ENCODE measurements at places on chromosomes 6 and 20.

GRCh38 chr6:72580281-72580940 lies 41.5 kb upstream of the KCNQ5 start:
- no peak for DNase-seq

DNA sequence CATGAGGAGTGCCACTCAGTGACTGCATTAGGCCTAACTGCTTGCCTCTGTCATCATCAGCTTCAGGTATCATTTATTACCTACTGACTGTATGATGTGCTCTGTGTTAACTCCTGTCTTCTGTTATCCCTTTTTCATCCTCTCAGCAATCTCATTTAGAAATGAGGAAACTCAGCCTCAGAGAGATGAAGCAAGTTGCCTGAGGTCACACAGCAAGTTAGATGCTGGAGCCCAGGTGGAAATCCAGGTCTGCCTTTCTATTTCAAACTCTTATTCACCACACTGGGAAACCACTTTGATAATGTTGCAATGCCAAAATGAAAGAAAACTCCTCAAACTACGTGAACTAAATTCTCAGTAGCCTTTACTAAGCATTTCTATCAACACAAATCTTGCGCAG lies 1.3 kb downstream of the FERMT1 start:
- no peak for DNase-seq

DNA sequence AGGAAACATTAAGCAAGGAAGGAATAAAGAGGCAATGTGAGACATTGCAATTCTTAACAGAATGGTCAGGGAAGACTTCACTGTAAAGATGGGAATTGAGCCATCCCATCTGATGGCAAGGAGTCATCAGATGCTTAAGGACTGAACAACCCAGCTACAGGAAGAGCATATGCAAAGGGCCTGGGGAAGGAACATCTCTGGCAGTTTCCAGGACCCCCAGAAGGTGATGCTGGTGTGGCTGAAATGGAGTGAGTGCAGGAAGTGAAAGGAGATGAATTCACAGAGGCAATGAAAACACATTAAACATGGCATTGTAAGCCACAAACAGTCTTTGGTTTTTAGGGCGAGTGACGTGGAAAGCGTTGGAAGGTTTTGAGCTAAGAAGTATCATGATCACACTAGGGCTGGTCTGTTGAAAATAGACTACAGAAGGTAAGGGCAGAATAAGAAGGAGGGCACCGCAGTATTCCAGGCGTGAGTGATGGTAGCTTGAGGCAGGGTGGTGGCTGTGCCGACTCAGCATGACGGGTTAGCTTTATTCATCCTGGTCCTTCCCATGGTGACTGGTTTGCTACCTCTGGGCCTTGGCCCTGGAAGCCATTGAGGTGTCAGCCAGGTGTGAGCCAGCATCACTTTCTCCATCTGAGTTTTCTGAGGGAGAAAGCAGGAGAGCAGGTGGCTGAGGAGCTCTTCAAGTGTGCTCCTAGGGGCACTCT lies 6.8 kb downstream of the BTN2A1 start:
- no peak for DNase-seq

DNA sequence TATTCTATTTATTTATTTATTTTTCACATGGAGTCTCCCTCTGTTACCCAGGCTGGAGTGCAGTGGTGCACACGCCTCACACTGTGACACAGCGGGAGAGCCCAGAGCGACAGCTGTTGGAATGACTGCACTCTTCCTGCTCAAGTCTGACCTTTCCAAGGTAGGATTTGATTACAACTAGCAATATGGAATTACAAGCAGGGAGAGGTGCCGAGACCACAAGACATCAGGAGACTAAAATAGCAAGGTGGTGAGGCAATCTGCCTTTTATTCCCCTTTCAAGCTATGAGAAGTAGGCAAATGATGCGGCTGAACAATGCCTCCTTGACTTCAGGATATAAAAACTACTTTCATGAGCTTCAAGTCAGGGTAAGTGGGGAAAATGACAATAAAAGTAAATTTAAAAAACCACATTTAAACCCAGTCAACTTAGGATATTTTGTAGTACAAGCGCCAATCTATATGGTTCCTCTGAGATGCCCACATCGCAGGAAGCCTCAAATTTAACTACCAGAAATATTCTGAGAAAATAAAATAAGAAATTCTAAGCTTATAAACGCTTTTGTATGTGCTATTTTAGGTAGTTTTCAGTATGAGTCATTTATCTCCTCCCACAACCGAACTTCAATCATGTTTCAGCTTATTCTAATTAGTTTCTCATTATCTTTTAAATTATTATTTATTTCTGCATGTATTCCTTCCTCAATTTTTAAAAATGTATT lies 146.9 kb upstream of the SGK1 start:
- DNase-seq: peak; percentile 9

DNA sequence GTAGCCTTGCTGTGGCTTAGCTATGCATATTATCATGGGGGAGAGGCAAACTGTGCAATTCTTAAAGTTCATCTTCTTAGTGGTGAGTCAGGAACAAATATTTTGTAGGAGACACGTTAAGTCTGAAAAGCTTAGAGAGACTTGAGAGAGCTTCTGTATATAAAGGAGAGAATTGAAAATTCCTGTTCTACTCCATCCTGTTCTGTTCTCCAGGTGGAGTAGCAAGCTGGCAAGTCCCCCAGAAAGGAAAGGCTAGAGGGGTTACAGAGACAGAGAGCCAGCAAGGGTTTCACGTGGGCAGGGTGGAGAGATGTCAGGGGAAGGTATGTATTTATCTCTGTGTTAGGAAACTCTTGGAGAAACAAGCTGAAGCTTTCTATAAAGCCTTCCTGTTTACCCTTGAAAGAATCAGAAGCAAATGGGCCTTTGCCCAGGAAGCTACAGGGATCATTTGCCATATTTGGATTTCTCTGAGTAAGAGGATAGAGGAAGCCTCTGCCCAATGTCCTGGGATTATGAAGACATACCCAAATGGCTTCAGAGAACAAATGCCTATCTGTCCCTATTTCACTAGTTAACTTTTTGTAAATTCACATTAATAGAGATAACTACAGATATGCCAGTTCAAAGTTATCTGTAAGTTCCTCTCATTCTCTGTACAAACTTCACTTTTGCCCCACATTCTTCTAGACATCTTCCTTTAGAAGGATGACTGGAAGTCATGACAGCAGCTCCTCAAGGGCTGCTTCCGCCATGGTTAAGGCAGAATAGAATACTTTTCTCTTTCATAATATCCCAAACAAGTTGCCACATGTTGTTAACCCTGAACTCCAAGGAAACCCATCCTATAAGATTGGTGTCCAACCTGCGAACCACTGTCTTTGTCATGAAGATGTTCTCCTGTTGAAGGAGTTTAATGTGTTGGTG lies 126.7 kb upstream of the NEDD9 start:
- DNase-seq: no peak

GRCh38 chr6:135600086-135600702 lies 102.7 kb upstream of the AHI1 start:
- DNase-seq: no peak

DNA sequence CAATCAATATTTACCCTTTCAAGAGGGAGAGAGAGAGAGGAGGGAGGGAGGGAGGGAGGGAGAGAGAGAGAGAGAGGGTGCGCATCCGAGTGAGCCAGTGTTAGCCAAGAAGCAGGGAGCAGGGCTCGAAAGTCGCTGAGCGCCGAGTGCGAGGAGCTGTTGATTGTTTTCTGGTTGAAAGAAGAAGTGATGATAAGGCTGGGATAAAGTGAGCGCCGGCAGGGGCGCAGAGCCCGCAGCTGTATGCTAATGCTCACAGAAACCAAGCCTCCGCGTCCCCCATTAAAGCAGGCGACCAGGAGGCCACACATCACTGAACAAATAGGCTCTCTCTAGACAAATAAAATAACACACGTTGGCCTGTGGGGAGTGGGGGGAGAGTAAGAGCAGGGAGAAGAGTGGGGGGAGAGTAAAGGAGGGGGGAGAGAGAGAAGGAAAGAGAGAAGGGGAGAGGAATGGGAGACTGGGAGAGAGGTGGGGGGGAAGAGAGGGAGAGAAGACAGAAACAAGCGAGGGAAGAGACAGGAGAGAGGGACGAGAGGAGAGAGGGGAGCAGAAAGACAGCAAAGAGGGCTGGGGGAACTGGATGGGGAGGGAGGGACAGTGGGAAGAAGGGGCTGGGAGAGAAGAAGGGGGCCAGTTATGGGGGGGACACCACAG lies 5.0 kb upstream of the INSM1 start:
- no peak for DNase-seq

- DNase-seq: no peak
Observed at GRCh38 chr20:32368925-32369324, 10.8 kb downstream of the ASXL1 start.

DNA sequence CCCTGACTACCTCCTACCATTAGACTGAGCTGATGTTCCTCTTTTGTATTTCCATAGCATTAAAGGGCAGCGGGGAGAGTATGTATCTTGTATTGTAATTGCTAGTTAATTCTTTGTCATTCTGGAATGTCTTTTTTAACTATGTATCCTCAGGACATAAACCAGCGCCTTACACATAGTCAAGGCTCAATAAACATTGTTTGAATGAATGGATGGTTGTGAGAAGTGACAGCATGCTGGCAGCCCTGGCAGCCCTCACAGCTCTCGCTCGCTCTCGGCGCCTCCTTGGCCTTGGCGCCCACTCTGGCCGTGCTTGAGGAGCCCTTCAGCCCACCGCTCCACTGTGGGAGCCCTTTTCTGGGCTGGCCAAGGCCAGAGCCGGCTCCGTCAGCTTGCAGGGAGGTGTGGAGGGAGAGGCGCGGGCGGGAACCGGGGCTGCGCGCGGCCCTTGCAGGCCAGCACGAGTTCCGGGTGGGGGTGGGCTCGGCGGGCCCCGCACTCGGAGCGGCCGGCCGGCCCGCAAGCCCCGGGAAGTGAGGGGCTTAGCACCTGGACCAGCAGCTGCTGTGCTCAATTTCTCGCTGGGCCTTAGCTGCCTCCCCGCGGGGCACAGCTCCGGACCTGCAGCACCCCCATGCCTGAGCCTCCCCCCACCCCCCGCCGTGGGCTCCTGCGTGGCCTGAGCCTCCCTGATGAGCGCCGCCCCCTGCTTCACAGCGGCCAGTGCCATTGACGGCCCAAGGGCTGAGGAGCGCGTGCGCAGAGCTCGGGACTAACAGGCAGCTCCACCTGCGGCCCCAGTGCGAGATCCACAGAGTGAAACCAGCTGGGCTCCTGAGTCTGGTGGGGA lies 93.1 kb downstream of the RNF182 start:
- DNase-seq: no peak

GRCh38 chr20:50054626-50055511 lies 58.1 kb downstream of the UBE2V1 start:
- DNase-seq: no peak

- DNase-seq: no peak
Observed at GRCh38 chr20:36336954-36337704, 31.0 kb downstream of the DLGAP4 start.

DNA sequence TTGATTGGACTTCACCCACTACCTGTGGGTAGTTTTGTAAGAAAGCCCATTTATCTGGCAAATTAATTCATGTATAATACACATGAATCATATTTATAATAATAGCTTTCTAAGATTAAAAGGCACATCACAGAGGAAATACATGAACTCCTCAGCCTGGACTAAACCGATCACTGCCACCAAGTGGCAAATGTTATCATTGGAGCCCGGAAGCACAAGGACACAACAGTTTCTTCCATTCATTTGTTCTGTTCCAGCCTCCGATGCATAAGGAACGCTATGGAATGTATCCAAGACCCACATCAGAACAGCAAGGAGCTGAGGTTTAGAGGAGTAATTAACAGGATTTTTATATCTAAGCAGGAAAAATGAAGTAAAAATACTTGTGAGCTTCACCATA lies 13.9 kb upstream of the IPCEF1 start:
- no peak for DNase-seq

GRCh38 chr6:55014321-55015088 lies 159.8 kb upstream of the HCRTR2 start:
- DNase-seq: no peak

DNA sequence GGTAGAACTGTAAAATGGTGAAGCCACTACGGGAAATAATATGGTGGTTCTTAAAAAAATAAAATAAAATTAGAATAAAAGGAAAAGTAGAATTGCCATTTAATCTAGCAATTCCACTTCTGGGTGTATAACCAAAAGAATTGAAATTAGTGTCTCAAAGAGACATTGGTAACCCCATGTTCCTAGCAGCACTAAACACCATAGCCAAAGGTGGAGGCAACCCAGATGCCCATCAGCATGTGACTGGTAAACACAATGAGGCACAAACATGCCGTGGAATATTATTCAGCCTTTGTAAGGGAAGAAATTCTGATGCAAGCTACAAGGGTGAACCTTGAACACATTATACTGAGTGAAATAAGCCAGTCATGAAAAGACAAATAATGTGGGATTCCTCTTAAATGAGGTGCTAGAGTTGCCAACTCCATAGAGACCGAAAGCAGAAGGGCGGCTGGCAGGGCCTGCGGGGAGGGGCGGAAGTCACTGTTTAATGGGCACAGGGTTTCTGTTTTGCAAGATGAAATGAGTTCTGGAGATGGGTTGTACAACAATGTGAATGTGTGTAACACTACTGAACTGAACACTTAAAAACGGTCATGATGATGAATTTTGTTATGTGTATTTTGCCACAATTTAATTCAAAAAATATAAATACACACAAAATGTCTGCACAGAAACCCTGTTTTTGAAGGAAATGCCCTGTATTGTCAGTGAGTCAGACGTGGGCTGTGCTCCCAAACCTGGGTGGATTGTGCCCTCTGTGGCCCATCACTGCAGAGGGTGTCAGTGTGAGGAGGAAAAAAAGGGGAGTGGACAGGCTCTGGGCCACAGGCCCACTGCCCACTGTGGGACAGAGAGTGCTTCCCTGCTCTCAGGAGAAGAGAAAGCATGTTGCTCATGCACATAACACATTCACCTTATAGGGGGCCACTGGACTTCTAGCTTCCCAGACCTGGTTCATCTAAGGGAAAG lies 49.6 kb upstream of the CD93 start:
- DNase-seq: no peak

GRCh38 chr20:14963262-14963663 lies 625.9 kb upstream of the FLRT3 start:
- DNase-seq: no peak

- DNase-seq: no peak
Observed at GRCh38 chr20:63006540-63007359, at the start of gene BHLHE23. Gene BHLHE23 (minus strand): TSS chr20:63006964. CDS start chr20:63006774, 190 bp downstream.

DNA sequence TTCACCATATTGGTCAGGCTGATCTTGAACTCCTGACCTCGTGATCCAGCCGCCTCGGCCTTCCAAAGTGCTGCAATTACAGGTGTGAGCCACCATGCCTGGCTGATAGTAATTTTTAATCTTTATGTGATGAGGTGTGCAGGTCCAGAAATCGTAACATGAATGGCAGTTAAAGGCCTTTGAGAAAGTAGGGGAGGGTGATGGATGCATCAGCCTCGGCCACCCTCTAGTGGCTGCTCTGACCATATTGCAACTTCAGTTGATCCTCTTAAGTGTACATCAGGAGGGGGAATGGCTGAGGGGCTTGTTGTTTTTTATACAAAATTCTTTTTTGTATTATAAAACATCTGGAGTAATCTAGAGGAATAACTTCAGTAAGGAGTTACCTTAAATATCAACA lies 193.0 kb downstream of the ZFAND3 start:
- DNase-seq: no peak
